ENCODE measurements at places on chromosomes 11 and 22.

GRCh38 chr11:57474803-57475115 is 14.4 kb downstream of the RTN4RL2 start:
- DNase-seq: no peak

- DNase-seq: no peak
Observed at GRCh38 chr22:46354176-46354992, 18.9 kb downstream of the TRMU start.

- DNase-seq: no peak
Observed at GRCh38 chr22:43292630-43293018, 50.5 kb downstream of the SCUBE1 start.

GRCh38 chr11:29208117-29208516 is 808.7 kb downstream of the KCNA4 start:
- no peak for DNase-seq

GRCh38 chr11:102192349-102193066 is 82.3 kb downstream of the YAP1 start:
- DNase-seq: no peak

DNA sequence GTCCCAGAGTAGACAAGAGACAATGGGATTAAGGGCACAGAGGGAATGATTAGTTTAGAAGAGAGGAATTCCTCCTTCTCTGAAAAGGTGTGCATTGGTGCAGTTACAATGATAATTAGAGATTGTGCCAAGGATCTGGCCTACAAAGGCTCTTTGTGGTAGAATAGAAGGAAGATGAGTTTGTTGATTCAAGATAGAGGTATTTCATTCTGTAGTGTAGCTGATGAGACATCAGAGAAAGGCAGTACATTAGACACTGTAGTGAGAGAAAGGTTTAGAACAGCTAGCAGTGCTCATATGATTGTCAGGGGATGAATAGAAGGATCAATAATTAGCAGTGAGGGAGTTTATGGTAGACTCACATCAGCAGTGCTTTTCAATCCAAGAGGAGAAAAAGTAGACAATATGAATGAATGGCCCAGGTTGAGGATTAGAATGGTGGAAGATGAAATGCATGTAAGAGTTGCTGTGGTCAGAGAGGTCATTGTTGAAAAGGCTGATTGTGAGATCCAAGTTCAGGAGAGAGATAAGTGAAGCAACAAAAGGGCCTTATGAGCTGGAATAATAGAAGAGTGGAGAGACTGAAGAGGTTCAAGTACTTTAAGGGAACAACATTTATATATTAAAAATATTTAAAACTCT is 28.9 kb downstream of the SIK2 start:
- DNase-seq: no peak

DNA sequence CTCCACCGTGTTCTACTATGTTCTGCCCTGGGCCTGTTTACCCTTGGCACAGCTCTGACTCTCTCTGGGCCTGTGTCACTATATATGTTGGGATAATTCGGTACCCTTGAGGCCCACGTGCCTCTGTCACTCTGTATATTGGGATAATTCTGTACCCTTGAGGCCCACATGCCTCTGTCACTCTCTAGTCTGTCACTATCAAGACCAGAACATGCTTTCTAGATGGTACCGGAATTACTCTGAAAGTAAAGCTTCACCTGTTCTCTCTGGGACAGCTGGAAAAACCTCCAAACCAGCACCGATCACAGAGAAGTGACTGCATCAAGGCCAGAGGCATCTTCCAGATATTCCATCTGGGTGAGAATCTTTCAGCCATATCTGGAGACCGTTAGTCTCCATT is 9.3 kb upstream of the FCHSD2 start:
- no peak for DNase-seq

DNA sequence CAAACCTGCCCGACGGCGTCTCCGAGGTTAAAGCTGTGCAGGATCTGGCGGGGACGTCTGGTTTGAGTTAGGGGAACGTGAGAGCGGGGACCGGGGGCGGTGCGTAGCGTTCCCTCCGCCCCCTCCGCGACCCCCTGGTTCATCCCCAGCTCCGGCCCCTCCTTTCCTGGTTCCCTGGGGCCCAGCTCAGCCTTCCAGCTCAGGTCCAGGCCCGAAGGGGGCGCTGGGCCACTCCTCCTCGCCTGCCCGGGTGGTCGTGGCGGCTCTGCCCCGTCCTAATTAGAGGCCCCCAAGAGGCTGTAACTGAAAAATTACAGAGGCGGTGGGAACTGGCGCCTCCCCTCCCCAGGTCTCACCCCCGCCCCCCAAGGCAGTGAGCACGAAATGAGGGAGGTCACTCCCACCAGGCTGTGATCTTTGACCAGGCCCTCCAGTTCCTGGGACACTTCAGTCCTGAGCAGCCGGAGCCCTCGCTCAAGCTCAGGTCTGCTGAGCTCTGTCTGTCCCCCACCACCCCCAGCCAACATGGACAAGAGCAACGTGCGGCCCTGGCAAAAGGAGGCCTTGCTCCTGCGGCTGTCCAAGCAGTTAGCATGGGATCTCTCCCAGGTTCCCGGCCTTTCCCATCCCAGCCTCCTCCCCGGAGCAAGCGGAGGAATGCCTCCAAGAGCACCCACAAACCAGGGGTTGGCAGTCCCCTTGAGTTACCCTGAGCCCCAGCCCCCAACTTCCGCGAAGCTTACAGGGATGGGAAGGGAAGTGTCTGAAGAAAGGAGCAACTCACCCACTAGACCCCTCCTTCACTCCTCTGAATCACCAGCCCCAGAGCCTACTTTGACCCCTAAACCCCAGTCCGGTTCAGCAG is 3.3 kb downstream of the CD248 start:
- DNase-seq: no peak

DNA sequence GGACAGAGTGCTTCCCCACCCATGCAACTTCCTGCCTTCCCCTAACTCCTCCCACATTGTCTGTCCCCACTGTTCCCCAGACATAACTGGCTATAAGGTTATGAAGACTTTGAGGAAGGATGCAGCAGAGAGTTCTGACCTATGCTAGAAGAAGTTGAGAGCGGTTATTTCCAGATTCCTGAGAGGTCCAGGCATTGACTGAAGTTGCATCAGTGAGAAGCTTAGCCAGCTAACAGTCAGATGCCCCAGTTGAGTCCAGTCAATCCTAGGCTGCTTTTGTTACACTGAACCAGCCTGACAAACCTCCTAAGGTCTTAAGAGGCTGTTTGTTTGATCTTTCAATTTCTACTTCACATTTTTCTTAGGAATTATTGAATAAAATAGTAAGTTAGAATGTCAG is 937.9 kb upstream of the CCDC90B start:
- DNase-seq: peak; percentile 3

- peak; percentile 4 for DNase-seq
Observed at GRCh38 chr11:91686700-91687099, 537.9 kb upstream of the FAT3 start.

DNA sequence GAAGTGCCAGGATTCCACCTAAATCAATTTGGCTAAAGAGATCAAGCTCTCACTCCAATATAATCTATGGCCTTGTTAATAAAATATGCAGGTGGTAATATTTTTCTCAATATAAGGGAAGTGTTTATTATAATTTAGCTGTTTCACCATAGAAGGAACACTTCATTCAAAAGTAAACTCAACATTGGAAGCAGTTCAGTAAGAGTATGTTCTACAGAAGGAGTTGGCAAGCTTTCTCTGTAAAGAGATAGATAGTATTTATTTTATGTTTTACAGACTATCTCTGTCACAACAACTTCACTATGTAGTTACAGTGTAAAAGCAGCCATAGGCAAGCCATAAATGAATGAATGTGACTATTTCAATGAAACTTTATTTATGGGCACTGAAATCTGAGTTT is 313.6 kb upstream of the ANO3 start:
- DNase-seq: no peak

GRCh38 chr22:36998620-36999351 is 20.5 kb downstream of the TST start:
- DNase-seq: no peak

- DNase-seq: no peak
Observed at GRCh38 chr11:128928400-128928799, 14.3 kb downstream of the TP53AIP1 start.

DNA sequence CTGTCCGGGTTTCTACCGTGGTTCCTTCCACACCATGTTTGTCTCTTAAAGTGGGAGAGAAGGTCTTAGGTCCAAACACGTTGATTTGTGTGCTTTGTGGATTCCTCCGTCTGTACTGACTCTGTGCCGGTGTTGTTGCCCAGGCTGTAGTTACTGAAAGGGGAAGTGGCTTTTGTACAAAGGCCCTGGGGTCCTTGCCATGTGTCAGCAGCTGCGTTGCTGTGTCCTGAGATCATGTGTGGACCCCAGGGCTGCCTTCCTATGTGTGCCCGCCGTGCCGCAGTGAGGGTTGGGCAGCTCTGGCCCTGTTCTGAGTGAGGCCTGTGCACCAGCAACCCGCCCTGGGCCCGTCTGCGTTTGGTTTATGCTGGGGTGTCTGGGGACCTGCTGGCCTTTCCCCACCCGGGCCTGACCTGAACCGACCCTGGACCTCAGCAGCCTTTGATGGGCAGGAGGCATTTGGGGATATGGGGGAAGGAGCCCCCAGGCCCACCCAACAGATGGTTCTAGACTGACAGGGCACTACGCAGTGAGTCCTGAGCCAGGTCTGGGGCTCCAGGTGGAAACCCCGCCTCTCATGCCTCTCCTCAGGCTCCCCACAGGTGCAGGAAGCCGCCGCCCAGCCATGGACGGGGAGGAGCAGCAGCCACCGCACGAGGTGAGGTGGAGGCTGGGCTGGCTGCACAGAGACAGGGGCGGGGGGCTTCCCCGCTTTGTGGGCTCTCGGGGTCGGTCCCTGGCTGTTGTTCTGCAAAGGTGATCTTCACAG is 6.9 kb downstream of the TRABD start:
- no peak for DNase-seq

GRCh38 chr11:127972816-127973215 is 614.5 kb downstream of the ETS1 start:
- no peak for DNase-seq

- no peak for DNase-seq
Observed at GRCh38 chr11:34650528-34650927, 29.6 kb downstream of the EHF start.

- DNase-seq: no peak
Observed at GRCh38 chr11:3136546-3137455, 28.3 kb downstream of the OSBPL5 start.

DNA sequence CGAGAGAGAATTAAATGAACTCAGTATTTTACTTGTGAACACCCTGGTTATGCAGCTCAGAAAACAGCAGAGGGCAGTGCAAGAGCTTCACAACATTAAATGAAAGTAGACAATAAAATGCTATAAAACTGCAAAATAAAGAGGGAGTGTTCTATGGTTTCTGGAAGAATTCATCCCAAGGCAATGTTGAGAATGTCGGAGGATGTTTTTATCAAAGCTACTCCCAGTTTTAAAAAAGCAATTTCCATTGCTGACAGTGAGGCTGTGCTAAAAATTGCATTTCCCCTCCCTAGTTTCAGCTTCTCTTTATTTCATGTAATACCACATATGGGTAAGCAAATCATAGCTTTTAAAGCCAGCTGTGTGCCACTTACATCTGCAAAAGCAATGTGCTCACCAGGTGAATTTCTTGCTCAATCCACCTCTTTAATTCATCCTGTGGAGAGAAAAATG is 296.8 kb downstream of the RAB38 start:
- peak; percentile 11 for DNase-seq

GRCh38 chr11:87917111-87917510 is 258.1 kb downstream of the RAB38 start:
- DNase-seq: no peak

DNA sequence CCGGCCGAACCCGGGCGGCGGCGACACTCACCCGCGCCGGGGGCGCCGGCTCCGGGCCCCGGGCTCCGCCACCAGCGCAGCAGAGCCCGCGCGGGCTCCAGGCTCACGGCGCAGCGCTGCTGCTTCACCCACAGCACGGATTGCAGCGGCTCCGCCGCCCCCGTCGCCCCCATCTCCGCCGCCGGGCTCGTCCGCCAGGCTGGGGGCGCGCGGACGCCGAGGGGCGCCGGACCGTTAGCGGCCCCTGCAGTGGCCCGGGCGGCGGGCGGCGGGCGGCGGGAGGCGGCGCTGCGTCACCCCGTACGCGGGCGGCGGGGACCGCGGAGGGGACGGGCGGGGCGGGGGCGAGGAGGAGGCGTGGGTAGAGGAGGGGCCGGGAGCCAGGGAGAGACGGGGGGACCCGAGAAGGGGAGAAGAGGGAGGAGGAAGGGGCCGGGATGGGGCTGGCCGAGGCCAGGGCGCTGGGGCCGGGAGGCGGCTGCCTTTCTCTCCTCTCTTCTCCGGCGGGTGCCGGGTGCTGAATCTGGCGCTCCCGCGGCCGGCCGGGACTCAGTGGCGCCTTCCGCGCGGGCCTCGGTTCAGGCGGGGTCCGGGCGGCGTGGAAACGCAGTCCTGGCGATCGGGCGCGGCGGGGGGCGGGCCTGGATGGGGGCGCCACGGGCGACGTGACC is at the start of gene CERK:
Gene CERK, minus strand, starts transcription at position 277 of the 671 bp plus-strand sequence. Its CDS starts 104 bp downstream, at position 173.
- DNase-seq: no peak

GRCh38 chr22:28015046-28015425 is 96.0 kb upstream of the PITPNB start:
- DNase-seq: no peak
